ENCODE measurements at places on chromosomes 13 and 19.

DNA sequence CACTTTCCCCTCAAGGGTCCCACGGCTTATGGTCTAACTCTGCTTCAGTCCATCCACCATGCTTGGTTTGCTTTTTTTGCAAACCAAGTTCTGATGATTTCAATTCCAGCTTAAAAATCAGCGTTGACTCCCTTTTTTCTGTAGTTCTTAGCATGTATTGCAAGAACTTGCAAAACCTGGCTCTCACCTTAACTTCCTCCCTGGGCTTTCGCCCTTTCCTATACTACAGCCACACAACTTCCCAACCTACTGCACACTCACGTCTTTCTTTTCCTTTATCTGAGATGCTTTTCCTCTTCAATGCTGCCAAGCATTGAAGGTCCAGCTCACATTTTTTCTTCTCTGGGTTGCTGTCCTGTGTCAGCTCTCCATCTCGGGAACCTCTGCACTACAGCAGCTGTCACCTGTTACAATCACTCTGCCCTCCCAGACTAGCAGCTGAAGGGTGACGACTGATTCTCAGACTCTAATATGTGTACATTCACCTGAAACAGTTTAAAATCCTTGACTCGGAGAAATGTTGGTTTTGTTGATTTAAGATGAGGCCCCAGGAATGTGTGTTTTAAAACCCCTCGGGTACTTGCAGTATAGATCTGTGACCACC is 143.7 kb downstream of the FREM2 start:
- DNase-seq = no peak

- DNase-seq = no peak
These were observed 39.2 kb downstream of the MTMR6 start for GRCh38 chr13:25248071-25248470.

DNA sequence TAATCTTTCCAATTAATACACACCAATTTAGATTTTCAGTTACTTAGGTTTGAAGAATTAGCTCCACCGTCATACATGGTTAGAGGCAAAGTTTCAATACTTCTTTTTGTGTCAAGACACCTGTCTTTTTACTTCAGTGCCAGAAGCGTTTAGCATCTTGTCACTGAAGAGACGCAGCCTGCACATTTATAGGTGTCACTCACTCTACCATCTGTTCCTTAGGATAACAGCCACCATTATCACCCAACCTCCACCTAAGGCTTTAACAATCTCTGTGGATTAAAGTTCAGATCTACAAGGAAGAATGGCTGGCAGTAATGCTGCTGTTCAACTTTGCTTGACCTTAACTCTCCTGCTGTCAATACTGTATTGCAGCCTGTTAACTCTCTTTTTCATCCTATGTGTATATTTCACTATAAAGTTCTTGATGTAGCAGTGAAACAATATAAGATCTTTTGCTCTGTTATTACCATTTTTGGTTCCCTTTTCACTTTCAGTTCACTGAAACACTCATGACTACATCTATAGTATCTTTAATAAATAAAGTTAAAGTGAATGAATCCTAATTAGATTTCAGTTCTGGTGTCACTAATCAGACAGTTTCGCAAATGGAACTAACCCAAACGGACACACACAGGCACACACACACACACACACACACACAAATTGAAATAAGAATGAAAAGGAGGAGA is 435.6 kb downstream of the PCDH9 start:
- DNase-seq = no peak

DNA sequence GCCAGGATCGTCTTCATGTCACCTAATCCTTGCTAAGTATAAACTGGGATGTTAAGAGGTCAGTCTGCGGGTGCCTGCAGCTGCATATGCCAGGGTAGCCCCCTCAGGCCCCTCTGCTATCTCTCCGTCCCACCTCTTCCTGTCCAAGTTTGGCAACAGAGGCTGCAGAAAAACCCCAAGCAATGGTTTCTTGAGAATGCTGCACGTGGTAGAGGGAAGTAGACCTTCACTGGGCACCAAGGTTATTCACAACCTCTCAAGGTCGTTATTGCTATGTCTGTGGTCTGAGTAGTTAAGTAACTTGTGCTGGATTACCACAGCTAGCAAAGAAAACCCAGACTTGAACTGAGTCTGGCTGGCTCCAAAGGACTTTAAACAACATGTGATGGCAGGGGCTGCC is 77.9 kb upstream of the XPO4 start:
- no peak for DNase-seq

GRCh38 chr19:6393983-6394412 is 1.0 kb upstream of the GTF2F1 start:
- DNase-seq = no peak

- DNase-seq = no peak
These were observed 15.0 kb upstream of the MIER2 start for GRCh38 chr19:359653-359925.

GRCh38 chr13:100755891-100756290 is 81.3 kb upstream of the TMTC4 start:
- DNase-seq = no peak

GRCh38 chr19:5080809-5081208 is 111.9 kb downstream of the KDM4B start:
- DNase-seq = no peak

- DNase-seq = no peak
These were observed 2.2 kb downstream of the ANKRD10 start for GRCh38 chr13:110912651-110913051.

- no peak for DNase-seq
These were observed 14.4 kb upstream of the PLAUR start for GRCh38 chr19:43684326-43684725.

- DNase-seq = no peak
These were observed 12.1 kb downstream of the CCDC70 start for GRCh38 chr13:51873837-51874236.

DNA sequence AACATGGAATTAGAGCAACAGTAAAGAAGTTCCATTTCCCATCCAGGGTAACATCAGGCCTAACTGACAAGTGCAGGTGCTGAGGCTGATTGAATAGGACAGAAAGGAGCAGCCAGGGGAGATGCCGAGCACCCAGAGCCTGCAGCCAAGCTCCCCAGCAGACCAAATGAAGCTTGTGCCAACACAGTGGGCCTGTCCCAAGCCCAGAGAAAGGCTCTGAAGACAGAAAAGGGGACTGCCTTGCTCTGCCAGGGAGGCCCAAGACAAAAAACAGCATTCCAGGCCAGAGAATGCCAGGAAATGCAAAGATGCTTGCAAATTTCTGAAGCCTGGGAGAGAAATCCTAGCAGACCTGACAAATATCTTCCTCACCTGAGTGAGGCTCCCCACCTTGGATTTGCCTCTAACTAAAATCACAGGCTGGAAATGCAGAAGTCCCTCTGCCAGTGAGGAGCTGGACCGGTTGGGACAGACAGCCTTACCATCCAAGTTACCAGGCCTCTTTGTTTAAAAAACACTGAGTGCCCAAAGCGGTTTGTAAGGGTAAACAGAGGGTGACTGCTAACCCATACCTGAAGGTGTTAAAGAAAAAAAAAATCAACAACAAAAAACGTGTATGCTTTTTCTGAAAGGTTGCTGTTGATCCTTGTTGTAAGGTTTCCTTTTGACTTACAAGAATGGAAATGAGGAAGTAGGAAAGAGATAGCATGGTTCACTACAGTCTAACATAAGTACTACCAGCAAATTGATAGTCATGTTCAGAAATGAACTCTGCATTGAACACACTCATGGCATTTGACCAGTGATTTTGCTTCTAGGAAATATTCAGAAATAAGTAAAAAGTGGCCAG is 11.8 kb upstream of the HMGB1 start:
- peak; percentile 89 for DNase-seq

- no peak for DNase-seq
These were observed 89.2 kb downstream of the PTPRS start for GRCh38 chr19:5251096-5252065.

DNA sequence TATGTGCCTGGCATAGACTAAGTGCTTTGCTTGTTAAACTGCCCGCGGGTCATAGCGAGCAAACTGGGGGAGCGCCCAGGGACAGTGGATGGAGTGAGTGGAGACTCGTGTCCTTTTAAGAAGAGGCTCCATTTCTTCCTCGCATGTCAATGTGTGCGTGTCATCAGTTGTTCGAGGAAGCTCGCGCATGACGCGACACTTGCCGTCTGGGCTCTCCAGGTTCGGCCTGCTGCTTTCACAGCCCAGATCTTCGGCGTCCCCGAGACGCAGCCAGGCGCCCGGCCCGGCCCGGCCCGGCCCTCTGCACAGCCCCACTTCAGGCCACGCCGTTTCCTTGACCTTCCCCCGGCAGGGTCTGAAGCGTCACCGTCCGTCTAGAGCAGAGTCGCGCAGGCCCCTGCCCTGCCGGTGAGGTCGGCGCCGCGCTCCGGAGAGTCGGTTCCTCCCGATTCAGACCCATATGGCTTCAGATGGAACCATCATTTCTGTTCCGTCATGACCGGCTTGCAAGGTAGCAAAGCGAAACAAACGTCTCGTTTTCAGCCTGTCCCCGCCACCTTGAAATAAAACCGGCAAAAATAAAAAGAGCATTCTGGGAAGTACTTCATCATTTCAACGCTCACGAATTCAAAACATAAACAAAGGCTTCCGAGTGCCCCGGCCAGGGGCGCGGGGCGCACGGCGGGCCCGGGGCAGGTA is 599 bp upstream of the ARHGEF7 start:
- peak; percentile 47 for DNase-seq
